ENCODE measurements at places on chromosomes 5 and 9.
A peak's percentile ranks its signal among the peaks of the same experiment; 100 is the strongest.

GRCh38 chr5:61306531-61307131, 25.4 kb upstream of the ZSWIM6 start:
- DNase-seq: no peak

GRCh38 chr9:85534340-85534739, 207.4 kb downstream of the AGTPBP1 start:
- DNase-seq: no peak

- DNase-seq: no peak
Measured at GRCh38 chr5:142182840-142183239, 74.3 kb downstream of the NDFIP1 start.

DNA sequence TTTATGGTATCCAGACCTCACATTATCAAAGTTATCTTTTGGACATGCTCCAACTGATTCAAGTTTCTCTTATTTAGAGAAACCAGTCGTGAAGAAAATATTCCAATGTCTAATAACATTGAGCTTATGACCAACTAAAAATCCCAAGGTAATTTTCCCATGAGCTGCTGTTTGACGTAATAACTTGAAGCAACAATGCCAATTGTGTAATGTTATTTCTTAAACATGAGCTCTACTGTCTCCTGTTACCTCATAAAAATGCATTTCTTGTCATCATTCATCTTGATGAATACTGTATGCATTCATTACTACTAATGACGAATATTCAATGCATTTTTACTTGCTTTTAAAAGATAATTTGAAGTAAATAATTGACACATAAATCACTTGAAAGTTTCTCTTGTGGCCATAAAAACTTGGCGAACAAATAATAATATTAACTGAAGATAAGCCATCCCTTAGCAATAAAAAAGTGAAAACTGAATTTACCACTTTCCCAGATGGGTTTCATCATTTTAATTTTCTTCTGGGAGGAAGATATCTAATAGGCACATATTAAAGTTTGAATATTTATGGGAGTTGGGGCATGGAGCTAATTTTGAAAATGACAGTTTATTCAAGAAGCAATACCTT, 424 bp upstream of the MARCOL start:
- no peak for DNase-seq

- DNase-seq: no peak
Measured at GRCh38 chr5:42876375-42876844, 64.7 kb upstream of the SELENOP start.

DNA sequence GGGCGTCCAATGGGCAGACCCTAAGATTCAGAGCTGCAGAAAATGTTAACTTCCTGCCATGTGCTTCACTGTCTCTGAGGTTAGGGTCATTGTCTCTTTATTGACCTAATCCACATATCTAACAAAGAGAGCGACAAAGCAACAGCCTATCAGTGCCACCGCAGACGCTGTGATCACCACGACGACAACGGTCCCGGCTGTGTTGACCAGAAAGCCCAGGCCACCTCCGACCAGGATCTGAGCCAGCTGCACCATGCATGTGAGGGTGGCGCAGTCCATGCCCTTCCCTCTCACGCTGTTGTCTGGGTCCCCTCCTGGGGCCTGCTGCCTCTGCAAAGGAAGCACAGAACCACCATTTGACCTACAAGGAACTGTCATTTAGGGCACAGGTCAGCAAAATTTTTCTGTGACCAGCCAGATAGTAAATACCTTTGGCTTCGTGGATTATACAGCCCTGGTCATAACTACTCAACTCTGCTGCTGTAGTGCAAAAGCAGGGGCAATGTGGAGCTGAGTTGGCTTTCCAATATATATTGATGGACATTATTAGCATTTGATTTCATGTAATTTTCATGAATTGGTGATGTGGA, 8.5 kb downstream of the RXFP3 start:
- no peak for DNase-seq

GRCh38 chr5:93403141-93403928, 177.7 kb downstream of the NR2F1-AS1 start:
- DNase-seq: no peak

DNA sequence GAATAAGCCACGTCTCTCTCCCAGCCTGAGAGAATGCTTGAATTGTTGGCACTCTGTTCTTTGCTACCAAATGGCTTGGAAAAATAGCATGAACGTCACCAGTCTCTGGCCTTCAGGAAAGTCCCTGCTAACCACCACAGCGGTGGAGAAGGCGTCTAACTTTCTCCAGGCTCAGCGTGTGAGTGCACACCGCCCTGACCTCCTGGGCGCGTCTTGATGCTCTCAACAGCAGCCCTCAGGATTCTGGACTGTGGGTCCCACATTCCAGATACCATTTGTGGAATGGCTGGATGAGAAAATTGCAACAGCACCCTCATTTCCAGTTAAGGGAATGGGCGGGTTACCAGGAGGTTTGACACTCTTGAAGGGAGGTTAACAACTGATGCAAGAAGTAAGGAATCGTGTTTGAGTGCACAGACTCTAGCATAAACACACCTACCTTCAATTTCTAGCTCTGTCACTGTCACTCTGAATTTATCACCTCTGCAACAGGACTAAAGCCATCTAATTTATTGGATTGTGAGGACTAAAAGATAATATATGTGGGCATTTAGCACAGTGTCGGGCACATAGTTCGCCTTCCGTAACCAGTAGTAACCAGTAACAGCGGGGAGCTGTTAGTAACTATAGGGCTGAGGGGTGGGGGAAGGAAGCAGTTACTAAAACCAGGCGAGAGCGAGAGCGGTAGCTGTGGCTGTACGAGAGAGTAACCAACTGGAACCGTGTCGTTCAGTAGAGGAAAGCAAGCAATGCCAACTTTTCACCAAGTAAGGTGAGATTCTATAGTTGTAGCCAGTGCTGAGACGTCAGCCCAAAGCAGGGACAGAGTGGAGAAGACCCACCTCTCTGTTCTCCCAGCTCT, 807 bp upstream of the PLGRKT start:
- DNase-seq: peak; percentile 35

DNA sequence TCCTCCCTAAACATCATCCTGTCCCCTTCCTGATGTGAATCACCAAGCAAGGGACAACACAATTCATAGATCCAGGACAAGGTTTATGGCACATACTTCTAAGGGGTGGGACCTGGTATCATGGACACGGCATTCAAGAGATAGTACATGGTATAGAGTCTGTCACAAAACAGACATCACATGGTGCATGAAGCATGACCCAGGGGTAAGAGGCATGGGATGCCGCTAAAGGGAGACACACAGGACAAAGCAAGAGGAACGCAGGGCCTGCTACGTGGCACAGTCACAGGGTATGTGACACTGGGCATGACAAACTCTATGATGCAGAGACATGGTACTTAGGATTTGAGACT, 20.7 kb downstream of the GSN start:
- no peak for DNase-seq

GRCh38 chr9:95447660-95448420, 68.9 kb downstream of the PTCH1 start:
- DNase-seq: no peak

DNA sequence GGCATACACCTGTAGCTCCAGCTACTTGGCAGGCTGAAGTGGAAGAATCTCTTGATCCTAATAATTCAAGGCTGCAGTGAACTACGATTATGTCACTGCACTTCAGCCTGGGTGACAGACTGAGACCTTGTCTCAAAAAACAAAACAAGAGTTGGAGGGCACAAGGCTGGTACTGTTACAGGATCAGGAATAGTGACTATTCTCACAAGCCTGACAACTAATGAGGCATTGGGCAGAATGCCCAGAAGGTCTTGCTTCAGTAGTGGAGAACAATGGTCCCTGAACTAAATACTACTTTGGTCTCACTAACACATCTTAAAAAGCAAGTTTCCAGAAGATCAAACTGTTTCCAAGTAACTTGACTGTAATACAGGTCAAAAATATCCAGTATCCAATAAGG, 182.9 kb upstream of the RFX3 start:
- no peak for DNase-seq

DNA sequence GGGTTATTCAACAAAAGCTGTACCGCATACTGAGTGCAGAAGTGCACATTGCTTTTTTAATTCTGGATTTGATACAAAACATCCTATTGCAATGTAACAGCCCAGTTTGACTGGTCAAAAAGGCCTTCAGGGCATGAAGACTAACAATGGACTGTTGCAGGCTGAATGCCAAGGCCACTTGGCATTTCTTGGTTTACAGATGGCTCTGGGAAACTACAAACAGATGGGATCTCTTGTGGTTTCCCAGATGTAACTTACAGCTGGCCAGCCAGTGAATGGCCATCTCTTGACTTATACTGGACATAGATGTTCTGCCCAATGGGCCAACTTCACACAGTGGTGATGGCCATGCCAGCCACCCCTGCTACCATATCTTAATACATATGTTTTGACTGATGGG, 36.8 kb downstream of the UGT3A2 start:
- DNase-seq: no peak

GRCh38 chr5:61289241-61289640, 42.8 kb upstream of the ZSWIM6 start:
- no peak for DNase-seq

DNA sequence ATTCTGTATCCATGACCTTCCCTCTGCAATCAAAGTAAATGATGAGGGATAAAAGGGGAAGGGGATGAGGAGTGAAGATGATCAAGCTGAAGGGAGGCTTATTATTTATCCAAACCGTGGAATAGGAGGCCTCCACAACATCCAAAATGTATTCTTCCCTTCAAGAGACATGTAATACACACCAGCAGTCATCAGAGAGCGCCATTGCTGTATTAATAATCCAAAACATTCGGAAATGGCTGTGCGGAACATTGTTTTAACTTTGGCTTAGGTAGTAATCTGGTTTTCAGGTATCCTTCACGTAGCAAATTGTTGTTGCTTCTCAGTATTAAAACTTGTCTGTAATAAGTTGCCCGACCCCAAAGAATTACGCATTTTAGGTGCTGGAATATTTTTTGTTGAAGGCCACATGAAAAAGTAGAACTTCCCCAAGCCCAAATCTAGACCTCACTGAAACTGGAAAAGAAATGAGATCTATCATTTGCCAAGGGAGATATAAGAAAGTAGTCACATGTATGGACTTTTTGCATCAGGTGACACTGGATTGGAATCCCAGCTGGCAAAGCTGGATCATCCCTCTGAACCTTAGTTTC, 2.6 kb upstream of the BOD1 start:
- peak; percentile 4 for DNase-seq

DNA sequence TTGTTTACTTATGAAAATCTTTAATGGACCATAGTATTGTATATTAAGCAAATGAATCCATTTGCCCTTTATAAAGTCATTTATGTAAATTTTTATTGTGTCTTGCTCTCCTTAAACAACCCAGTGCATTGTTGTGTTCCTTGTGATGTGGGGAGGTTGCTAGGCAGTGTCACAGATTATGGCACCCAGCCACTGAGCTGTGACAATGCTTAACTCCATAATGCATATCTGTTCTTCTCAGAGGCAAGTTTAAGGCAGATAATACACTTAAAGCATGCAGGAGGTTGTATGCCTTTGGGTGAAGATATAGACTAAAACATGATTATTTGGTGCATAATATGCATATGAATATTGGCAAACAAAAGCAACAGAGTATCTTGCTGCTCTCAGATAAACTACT, 269.6 kb upstream of the RIOK2 start:
- no peak for DNase-seq

GRCh38 chr9:78074385-78075291, 43.0 kb upstream of the GNAQ start:
- no peak for DNase-seq

- DNase-seq: no peak
Measured at GRCh38 chr5:127096328-127096993, 23.2 kb upstream of the C5orf63 start.

GRCh38 chr5:37738057-37738691, 101.7 kb downstream of the GDNF start:
- no peak for DNase-seq

DNA sequence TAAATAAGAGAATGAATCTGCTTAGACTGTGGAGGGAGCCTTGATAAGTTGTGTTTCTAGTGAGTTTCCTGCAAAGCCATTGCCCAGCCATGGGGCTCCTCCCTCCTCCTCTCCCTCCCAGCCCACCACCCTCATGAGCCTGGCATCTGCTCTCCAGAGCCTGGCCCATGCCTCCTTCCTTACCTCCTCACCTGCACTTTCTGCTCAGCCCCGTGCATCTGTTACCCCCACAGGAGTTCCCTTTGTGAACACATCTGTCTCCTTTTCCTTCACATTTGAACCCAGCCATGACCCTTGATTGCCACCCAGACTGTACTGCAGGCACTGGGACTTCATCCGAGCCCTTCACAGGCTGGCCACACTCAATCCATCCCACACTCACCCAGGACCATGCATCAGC, 395.6 kb downstream of the IRX2 start:
- DNase-seq: no peak

GRCh38 chr5:127995556-127995955, 88.0 kb upstream of the SLC12A2 start:
- no peak for DNase-seq

GRCh38 chr5:176730815-176731475, 79.4 kb upstream of the UNC5A start:
- no peak for DNase-seq

DNA sequence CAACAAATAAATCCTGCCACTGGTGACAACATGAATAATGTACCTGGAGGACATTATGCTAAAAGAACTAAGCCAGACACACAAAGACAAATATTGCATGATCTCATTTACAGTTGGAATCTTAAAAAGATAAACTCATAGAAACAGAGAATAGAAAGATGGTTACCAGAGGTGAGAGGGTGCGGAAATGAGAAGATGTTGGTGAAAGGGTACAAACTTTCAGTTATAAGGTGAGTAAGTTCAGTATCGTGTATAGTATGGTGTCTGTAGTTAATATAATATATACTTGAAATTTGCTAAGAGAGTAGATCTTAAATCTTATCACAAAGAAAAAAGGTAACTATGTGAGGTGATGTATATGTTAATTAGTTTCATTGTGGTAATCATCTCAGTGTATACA, 63.3 kb downstream of the PRRC1 start:
- DNase-seq: no peak

- DNase-seq: no peak
Measured at GRCh38 chr5:177003649-177004048, 2.9 kb downstream of the UIMC1 start.

GRCh38 chr5:63055421-63055820, 476.8 kb downstream of the LRRC70 start:
- no peak for DNase-seq

- no peak for DNase-seq
Measured at GRCh38 chr9:34929506-34930102, 28.5 kb upstream of the PHF24 start.

GRCh38 chr5:1058988-1059883, 50.6 kb downstream of the NKD2 start:
- DNase-seq: no peak

DNA sequence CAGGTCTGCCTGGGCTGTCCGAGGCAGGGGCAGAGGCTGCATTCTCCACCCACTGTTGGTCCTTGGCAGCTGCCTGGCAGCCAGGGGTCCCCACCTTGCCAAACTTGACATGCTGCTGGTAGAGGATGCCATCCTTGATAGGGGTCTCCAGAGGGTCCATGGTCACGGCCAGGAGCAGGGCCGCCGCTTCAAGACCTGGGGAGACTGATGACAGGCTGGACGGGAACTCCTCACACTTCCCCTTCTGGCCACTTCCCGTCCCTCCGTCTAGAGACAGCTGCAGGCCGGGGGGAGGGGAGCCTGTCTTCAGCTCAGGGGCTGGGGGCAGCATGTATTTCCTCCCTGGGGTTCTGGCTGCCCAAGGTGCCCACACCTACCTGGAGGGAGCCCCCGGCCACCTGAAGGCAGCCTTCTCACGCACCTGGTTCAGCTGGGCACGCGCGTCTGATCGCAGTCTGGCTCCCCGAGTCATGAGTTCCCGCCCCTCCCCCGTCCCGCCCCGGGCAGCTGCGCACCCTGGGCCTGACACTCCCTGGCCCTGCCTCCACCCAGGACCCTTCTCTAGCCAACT, at the start of gene DOK3:
DOK3 (minus strand) TSS at position 446 of the 571 bp plus-strand sequence; CDS start at position 160, 286 bp downstream.
- DNase-seq: no peak

All from activated CD8-positive, alpha-beta memory T cell treated with anti-CD3 and anti-CD28 coated beads for 4 hours (primary cell).